OCI-LY7 (cell line): ENCODE measurements at places on chromosomes 5 and 9.
A peak's percentile ranks its signal among the peaks of the same experiment; 100 is the strongest.

- DNase-seq = no peak
These were observed 638.0 kb downstream of the IRX1 start for GRCh38 chr5:4233671-4234070.

DNA sequence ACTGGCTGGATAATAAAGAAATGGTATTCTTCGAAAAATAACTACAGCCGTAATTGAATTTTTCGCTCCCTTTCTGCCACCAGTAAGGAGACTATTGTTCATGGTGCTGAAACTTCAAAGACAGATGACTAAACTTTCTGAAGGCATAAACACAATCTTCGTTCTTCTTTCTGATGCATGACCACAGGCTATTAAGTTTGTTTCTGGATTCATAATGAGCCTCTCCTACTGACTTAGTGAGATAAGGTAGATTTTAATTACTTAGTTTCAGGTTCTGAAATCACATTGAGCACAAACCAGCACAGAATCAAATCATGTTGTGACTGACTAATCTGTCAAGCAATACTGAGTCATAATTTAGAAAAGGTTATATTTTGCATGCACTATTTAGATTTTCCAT lies 441.8 kb upstream of the CCNG1 start:
- DNase-seq = no peak

GRCh38 chr5:164600274-164600673 lies 1094.9 kb downstream of the MAT2B start:
- no peak for DNase-seq

DNA sequence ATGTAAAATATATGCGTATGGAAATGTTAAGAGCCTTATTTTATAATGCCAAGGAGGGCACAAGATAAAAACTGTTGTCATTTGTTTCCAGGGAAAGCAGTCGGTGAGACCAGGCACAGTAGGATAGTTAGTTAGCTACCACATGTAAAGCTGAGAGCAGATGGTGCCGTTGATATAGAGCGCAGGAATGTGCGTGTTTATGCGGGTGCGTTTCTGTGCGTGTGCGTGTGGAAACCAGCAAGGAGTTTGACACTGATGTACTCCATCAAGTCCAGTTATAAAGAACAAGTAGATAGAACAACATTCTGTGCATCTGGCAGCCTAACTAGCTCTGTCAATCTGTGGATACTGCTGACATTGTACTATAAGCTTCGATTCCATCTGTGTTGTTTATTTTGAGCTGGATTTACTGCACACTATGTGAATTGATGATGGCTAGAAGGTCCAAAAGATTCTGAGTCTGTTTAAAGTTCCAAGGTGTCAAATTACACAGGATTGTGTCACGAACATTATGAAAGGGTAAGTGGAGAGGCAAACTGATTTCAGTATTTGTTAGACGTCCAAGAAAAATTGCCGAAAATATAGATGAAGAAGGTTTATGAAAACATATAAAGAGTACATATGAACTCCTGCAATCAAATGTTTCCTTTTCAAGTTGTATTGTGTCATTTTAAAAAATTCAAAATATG lies 494.9 kb upstream of the MEF2C start:
- DNase-seq = no peak

DNA sequence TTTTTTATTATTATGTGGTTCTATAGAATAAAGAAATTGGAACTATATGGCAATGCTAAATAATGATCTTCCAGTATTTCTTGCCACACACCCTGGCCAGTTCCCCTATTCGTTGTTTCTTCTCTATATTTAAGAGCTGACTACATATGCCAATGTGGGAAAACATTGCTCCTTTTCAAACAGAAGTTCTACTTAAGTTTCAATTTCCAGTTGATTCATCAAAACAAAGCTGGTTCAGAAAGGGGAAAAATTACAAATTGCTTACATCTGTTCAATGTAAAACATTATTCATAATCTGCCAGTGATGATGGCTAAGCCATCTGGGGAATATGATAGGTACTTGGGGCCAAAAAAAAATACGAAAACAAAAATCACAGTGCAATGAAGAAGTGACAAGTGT lies 76.9 kb downstream of the ST8SIA4 start:
- no peak for DNase-seq

GRCh38 chr5:112641515-112642110 lies 96.1 kb upstream of the APC start:
- no peak for DNase-seq

DNA sequence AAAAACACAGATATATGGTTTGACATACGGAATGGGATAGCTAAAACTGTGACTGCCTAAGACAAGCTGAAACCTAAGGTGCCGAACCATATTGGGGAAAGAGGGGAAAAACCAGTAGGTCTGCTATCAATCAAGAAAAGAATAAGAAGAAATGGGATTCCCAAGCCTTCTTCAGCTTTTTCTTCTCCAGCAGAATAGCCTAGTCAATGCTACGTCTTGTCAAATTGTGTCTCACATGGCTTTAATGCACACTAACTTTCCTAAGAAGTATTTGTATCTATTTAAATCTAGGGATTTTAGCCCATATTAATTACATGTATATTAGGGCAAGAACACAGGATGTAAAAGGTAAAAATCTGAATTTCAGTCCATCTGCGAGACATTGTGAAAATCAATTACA lies 797 bp upstream of the FBXO38 start:
- DNase-seq = no peak

GRCh38 chr9:94976077-94976476 lies 249.6 kb downstream of the AOPEP start:
- DNase-seq = no peak

DNA sequence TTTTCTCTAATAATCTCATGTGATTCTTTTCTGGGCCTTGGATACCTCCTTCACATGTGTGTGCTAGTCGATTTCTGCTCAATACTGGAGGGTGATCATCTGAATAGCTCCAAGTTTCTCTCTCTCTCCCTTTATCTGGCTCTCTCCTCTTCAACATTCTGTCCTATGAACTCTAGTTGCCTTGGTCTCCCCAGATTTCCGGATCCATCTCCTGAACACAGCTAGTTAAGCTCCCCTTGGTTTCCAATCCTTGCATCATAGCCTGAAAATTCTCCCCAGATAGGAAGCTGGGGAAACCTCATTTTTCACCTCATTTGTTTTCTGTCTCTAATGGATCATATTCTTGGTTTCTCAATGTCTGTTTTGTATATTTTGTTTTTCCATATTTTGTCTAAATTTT lies 832.3 kb downstream of the MTRR start:
- no peak for DNase-seq

DNA sequence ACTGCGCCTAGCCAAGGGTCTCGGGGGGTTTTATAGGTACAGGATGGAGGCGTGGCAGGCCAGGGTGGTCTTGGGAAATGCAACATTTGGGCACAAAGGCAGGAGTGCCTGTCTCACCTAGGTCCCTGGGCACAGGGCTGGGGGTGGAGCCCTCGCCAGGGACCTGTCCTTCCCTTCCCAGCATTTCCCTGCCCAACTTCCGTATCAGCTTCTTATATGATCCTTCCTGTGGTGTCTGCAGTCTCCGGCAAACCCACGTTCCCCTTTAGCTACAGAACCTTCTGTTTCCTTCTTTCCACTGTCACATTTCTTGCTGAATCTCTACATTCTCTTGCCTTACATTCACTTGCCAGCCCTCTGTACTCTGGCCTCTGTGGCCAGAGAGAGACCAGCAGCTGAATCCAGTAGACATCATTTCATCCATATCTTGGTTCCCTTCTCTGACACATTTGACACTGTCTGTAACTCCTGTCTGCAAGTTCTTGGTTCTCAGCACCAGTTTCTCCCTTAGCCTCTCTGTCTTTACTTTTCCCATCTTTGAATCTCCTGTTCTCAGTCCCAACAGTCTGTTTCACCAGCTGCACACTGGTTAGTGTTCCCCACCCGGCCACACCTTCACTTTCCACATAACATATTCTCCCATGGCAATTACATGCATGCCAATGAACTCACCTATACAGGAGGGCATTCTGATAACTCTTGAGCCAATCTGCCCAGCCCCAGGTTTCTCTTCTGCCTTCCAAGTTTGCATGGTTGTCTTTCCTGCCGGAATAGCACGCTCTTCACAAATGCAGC lies 134.7 kb upstream of the ZNF608 start:
- DNase-seq = no peak

DNA sequence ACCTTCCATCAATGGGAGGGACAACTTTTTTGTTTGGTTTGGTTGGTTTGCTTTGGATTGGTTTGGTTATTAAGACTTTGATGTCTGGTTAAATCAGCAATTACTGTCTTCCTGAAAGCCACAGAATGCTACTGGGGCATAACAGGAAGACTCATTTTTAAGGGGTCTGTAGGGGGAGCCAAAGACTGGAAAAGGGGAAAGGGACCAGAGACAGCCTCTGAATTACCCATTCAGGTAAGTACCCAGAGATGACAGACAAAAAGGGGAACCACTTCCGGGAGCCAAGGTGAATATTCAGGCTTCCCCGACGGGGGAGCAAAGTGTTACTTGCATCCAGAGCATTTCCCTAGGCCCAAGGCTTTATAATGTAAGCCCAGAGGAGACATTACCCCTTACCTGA lies 4.6 kb upstream of the FEM1C start:
- peak; percentile 59 for DNase-seq

- no peak for DNase-seq
These were observed 217.4 kb downstream of the KDM4C start for GRCh38 chr9:6975198-6975597.

DNA sequence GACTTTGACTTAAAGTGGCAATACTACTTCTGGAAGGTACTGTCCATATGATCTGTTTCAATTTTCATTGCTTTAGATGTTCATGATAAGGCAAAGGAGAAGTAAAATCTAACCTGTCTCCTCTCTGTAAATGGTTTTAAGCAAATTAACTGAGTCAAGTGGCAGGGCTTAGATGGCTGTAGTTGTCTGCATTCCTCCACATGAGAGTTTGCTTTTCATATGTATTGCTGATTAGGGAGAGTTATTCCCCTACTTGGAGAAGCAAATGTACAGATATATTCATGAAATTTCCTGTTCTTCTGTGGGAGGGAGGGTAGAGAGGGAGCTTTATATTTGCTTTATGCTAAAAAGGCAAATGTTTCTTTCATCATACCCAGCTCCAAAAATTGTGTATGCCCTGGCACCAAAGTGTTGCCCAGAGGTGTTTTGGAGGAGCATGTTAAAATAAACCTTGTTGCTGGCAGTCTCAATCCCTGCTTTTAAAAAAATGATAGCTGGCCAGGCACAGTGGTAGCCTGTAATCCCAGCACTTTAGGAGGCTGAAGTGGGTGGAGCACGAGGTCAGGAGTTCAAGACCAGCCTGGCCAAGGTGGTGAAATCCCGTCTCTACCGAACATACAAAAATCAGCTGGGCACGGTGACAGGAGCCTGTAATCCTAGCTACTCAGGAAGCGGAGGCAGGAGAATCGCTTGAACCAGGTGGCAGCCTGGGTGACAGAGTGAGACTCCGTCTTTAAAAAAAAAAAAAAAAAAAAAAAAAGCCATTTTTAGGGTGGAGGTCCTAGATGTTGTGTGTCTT lies 3.5 kb upstream of the LRRTM2 start:
- DNase-seq = no peak

- no peak for DNase-seq
These were observed 57.9 kb downstream of the DIAPH1 start for GRCh38 chr5:141560725-141561483.

DNA sequence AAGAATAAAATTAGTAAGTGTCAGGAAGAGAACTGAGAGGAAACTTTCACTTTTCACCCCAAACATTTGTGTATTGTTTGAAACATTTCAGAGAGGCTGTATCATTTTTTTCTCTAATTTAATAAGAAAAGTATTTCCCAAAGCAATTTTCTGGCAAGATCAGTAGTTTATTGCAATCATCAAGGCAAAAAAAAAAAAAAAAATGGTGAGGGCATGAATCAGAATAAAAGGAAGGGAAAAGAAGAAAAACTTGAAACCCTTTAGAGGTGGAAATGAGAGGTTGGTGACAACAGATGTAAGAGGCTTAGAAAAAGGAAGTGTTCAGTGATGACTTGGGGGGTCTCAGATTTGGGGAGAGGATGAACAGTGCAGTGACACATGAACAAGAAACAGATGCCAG lies 13.3 kb downstream of the SHC3 start:
- DNase-seq = no peak

- no peak for DNase-seq
These were observed 170.8 kb upstream of the NR3C1 start for GRCh38 chr5:143574236-143574635.

DNA sequence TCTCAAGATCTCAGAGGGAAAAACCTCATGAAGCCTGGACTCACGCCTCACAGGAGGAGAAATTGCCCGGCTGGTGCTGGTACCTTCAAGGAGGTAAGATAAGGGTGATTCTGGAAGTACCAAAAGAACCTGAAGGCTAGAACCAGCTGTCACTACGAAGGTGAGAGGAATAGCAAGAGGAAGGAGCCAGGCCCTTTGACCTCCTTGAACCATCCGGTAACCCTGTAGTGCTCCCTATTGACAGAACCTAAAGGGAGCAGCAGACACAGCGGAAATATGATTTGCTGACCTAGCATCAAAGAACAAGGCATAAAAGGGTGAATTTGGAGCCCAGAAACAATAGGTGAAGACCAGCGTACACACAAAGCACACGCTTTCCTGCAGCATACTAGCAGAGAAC lies 92.2 kb downstream of the DOCK8 start:
- DNase-seq = peak; percentile 22

DNA sequence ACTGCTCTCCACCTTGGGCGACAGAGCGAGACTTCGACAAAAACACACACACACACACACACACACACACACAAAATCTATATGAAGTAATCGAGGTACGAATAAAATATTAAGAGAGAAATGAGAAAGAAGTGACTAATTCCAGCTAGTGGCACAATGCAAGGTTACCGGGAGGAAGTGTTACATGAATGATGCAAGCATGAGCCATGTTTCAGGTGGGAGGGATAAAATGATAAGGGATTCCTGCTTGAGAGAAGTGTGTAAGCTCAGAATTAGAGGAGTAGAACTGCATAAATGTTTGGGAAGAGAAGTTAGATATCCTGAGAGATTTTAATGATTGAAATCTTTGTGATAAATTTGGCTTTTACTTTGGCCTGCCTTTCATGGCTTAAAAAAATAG lies 18.8 kb downstream of the HAPLN1 start:
- DNase-seq = no peak

GRCh38 chr5:10701567-10702039 lies 59.4 kb downstream of the DAP start:
- DNase-seq = peak; percentile 61

GRCh38 chr9:88056876-88057275 lies 81.4 kb downstream of the SPATA31C2 start:
- no peak for DNase-seq

- DNase-seq = no peak
These were observed 102.7 kb downstream of the DPYSL3 start for GRCh38 chr5:147407094-147407681.

DNA sequence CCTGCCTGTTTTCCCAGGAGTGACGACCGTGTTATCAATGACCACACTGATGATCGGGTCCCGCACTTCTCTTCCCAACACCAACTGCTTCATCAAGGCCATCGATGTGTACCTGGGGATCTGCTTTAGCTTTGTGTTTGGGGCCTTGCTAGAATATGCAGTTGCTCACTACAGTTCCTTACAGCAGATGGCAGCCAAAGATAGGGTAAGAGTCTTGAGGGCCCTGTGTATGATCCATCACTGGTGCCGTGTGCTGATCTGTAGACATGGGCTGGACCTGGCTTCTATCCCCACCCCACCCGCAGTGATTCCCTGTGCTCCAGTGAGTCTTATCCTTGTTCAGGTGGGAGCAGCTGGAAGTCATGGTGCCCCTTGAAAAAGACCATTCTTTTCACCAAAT lies 26.0 kb downstream of the GABRP start:
- no peak for DNase-seq
